IPS DF 6.9 (cell line): ENCODE measurements at places on chromosomes 2 and 18.

DNA sequence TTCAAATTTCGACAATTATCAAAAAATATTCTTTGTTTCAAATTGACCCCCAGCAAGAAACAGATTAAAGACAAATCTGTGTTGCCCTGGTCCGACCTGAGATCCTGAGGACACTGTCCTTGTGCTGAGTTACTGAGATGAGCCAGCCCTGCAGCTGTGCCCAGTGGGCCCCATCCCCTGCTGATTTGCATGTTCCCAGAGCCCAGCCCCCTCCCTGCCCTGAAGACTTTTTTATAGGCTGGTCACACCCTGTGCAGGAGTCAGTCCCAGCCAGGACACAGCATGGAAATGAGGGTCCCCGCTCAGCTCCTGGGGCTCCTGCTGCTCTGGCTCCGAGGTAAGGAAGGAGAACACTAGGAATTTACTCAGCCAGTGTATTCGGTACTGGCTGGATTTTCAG lies 31.4 kb upstream of the ZNG1B start:
- DNase-seq = no peak

- no peak for DNase-seq
Observed at GRCh38 chr2:58098254-58099095, 51.9 kb downstream of the VRK2 start.

DNA sequence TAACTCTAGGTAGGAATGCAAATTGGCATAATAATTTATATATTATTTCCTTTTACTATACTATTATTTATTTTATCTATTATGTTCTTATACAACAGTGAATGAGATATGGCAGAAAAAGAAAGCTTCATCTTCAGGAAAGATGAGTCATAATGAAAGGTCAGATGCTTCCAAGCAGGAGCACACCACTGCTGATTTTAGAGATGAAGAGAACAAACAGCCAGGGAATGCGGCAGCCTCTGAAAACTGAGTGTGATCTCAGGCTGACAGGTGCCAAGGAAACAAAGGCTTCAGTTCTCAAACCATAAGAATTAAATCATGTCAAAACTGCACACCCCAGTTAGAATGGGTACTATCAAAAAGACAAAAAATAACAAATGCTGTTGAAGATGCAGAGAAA lies 149.0 kb downstream of the CCDC178 start:
- no peak for DNase-seq

DNA sequence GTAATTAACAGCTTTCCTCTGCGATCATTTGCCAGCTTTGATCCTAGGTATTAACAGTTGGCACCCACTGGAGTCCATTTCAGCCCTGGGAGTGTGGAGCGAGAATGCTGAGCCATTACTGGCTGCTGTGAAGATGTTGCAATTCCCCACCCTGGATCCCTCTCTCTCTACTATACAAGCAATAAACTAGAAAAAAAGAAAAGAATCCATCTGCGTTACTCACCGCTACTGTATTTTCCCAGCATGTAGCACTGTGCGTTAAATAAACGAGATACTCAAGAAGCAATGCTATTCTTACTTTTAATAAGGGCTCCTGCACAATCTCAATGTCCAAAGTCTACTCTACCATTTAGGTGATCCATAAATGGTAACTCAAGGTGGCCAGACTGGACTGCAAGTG lies 8.5 kb downstream of the RTTN start:
- DNase-seq = no peak

DNA sequence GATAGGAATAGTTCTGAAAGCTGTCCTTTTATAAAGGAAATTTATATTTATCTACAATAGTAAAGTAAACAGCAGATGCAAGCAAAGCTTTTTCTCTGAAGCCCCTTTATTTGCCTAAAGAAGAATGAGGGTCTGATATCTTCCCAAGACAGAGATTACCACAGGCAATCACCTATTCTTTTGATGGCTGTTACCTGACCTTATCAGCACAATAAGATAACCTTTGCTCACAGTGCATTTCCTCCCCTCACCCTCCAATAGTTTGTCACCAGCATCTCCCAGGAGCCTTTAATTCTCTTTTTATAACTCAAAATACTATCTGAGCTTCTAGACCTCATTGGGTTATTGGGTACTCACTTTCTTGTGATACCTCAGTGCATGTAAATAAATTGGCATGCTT lies 6.5 kb upstream of the CFAP221 start:
- no peak for DNase-seq

DNA sequence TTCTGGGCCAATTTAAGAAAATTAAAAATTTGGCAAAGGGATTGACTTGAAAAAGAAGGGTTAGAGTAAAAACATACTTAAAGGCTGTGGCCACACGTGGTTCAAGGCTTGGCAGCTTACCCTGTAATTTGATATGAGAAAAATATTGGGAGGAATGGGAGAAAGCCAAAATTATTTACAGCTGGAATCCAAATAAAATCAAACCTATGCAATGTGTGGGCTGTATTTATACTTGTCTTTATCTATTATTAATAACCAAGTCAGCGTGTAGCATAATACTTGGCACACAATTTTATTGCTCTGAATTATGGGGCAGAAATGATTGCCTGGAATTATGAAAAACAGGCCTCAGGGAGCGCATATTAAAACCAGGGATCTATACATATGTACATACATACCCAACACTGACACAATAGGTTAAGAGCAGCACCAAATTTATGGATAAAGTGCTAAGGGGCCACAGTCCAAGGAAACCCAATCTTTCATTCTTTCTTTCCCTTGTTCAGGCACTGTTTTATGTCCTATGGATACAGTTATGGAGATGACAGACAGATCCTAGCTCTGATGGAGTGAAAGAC lies 35.6 kb downstream of the FAM124B start:
- DNase-seq = no peak

DNA sequence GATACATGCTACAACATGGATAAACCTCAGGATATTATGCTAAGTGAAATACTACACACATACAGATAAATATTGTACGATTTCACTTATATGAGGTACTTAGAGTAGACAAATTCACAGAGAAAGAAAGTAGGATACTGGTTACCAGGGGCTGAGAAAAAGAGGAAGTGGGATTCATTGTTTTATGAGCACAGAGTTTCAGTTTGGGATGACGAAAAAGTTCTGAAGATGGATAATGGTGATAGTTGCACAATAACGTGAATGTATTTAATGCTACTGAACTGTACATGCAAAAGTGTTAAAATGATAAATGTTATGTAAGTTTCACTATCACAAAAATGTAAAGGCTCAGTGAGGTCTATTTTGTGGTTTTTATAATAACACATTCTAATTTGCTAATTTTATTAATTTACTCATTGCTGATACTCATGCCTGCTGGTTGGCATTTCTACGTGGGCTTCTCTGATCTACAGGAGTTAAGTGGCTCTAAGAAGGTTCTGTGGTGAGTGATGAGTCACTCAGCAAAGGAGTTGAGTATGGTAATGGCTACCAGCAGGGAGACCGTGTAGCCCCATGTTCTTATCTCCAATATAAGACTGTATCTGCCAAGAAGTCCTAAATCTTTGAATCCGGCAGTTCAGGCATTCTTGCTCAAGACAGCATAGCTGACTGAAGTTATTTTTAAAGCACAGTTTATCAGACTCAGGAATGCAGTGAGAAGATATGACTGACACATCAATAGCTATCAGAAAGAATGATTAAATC lies 41.1 kb downstream of the UPP2 start:
- DNase-seq = no peak

DNA sequence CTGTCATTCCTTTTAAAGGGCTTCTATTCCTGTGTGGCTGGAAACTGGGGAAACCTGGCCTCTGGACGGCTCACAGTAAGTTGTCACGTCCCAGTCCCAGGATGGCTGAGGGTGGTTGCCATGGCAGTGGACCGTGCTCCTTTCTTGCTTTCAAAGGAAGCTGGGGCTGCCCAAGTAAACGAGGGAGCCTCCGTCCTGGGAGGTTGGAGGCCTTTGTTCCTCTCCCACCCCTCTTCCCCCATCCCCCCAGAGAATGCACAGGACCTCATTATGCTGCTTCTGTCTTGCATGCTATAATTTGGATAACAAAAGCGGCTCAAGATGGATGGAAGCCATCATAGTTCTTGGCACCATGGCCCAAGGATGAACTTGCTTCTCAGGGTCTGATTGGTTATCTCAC lies 325.5 kb upstream of the HS6ST1 start:
- DNase-seq = no peak

- no peak for DNase-seq
Observed at GRCh38 chr2:16349811-16350210, 315.8 kb downstream of the CYRIA start.

- DNase-seq = no peak
Observed at GRCh38 chr18:5250603-5251002, 44.9 kb downstream of the ZBTB14 start.

- DNase-seq = no peak
Observed at GRCh38 chr2:171985076-171985475, 14.7 kb upstream of the METAP1D start.

DNA sequence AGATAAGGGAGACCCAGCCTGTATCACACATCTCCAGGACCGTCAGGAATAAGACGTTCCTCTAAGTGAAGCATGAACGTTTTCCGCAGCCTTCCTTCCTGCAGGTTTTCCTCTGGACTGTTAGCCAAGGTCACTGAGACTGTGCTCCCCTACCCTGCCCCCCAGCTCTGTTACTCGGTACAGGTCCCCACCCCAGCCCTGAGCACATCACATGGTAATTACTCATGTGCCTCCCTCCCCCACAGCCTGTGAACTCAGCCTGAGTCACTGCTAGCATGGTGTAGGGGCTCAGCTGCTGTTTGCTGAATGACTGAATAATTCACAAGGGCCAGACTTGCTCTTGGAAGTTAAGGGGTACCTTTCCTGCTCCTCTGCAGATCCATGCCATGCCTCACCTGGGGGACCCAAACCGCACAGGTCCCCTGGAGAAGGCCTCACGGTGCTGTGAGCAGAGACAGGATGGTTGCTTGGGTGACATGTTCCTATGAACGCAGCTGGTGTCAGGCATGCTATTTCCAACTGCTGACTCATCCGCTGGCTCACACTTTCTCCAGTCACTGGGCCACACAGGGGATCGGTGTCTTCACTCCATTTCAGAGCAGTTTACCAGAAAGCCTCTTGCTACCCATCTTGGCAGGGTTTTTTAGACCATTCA lies 88.2 kb downstream of the PLB1 start:
- DNase-seq = no peak

GRCh38 chr2:53422979-53423378 lies 344.6 kb upstream of the CHAC2 start:
- DNase-seq = peak; percentile 33

DNA sequence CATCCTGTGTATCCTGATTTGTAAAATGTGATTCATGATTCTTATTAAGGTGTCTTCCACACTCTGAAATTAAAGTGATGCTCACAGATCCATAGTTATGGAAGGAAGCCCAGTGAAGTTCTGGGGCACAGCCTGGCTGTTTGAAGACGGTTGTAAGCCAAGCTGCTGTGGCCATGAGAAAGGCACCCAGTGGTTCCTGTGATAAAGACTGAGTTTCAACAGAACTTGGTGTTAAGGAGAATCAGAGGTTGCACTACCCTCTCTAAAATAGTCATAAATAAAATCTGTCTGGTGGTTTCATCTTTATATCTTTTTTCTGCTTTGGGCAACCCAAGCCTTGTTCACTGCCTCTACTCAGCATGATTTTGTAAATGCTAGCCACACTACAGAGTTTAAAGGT lies 32.2 kb upstream of the SPOPL start:
- no peak for DNase-seq

DNA sequence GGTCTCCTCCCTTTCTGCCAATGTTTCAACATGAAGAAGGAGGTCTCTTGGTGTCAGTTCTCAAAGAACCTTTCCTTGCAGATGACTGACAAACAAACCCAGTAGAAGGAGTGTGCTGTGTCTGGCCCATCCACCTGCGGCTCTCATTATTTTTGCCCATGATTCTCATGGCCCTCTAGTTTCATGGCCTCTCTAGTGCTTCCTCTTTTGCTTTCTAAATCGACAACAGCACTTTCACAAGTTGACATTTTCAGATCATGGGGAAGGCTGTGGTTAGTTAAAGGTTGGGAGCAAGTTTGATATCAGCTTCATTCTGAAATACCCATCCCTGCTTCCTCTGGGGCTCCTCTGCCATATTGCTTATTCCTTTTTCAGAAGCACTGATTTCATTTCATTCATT lies 805.2 kb downstream of the SLC4A3 start:
- DNase-seq = no peak

GRCh38 chr18:25842665-25843064 lies 247.7 kb downstream of the SS18 start:
- no peak for DNase-seq
